RPMI8226 (cell line): ENCODE measurements at places on chromosomes 1 and 21.

GRCh38 chr1:187878883-187879282 lies 1050.1 kb downstream of the PLA2G4A start:
- no peak for DNase-seq

DNA sequence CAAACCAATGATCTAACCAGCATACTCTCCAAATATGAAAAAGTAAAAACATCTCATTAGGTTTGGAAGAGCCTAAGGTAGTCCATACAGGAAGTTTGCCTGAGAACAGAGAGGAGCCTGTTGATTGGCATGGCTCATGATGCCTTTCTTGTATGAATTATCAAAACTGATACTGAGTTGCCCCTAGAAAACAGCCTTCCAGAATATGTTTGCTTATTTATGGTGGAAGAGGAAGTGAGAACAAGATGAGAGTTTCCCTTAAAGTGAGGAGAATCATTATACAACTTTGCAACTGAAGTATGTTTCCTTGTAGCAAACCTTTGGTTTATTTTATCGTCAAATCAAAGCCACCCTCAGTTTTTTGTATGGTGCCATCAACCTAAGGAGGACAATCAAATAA lies 23.8 kb upstream of the KIAA1614 start:
- DNase-seq = no peak

DNA sequence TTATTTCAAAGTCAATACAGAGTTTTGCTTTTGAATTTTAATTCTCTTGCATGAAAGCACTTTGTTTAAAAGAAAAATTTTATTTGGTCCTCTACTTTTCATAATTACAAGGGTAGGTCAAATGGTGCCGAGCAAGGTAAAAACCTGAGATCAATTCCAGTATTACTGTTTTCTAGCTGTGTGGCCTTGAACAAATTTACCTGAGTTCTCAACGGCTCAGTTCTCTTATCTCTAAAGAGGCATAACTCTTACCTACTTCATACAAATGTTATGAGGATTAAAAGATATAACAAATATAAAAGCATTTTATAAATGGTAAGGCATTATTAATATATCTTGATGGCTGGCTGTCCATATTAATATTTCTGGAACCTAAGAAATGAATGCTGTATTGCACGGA lies 42.5 kb downstream of the USP24 start:
- no peak for DNase-seq

- no peak for DNase-seq
Observed at GRCh38 chr1:10556430-10557005, 81.8 kb downstream of the PEX14 start.
